Colonic mucosa (tissue), 4 donors: ENCODE measurements at places on chromosomes 5 and 9.

DNA sequence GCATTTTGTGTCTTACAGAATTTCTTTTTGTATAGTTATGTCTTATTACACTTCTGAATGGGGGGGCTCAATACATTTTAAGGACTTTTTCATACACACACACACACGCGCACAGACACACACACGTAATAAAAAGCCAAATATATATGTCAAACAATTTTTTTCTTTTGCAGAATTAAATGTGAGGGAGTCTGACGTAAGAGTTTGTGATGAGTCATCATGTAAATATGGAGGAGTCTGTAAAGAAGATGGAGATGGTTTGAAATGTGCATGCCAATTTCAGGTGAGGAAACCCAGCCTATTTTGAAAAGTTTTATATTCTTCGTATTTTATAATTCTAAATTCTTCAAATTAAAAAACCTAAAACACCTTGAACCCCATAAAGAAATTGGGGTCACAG lies 25.6 kb downstream of the TMEFF1 start:
- H3K36me3 ChIP-seq: no peaks in the 10 kb centered on the region
- H3K27me3 ChIP-seq: no peaks in the 10 kb centered on the region
- DNase-seq: no peak
- no peaks in the 10 kb centered on the region for H3K4me1 ChIP-seq
- no peak overlapping the region for H3K4me3 ChIP-seq

DNA sequence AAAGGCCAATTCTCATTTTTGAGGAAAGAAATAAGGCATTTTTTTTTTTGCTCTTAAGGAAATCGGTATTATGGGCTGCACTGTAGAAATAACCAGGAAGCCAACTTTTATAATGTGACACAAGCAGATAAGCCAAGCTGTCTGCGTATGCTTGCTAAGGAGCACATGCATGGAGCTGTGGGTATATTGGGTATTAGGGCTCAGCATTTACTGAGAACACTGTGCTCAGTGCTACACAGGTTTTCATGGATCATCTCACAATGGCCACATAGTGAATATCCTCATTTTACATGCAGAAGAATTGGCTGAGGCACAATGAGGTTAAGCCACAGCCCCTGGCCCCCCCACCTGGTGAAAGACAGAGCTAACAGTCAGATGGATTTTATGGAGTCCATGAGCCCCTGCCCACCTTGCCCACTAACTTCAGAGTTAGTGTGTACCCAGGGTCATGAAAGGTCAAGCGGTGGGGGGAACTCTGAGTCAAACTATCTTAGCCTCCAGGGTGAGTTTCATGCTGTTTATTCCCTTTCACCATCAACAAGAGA lies 204.8 kb downstream of the SPATA31A6 start:
- H3K27me3 ChIP-seq: no peaks in the 10 kb centered on the region
- no peaks in the 10 kb centered on the region for H3K4me1 ChIP-seq
- DNase-seq: no peak
- H3K4me3 ChIP-seq: no peak overlapping the region
- no peak overlapping the region for H3K27ac ChIP-seq
- H3K36me3 ChIP-seq: no peaks in the 10 kb centered on the region

DNA sequence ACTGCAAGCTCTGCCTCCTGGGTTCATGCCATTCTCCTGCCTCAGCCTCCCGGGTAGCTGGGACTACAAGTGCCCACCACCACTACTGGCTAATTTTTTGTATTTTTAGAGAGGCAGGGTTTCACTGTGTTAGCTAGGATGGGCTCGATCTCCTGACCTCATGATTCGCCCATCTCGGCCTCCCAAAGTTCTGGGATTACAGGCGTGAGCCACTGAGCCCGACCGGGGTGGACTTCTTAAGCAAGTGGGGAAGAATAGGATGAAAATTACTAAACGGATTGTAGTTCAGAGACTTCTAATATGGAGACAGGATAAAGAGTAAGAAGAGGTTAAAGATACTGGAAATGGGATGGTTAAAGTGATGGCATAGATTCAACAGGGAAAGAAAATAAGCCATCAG lies 132.3 kb upstream of the IRX2 start:
- no peak overlapping the region for H3K27ac ChIP-seq
- H3K36me3 ChIP-seq: no peaks in the 10 kb centered on the region
- no peaks in the 10 kb centered on the region for H3K27me3 ChIP-seq
- no peak overlapping the region for H3K4me3 ChIP-seq
- no peaks in the 10 kb centered on the region for H3K4me1 ChIP-seq

GRCh38 chr5:36418152-36418979 lies 116.7 kb upstream of the RANBP3L start:
- no peak overlapping the region for H3K4me3 ChIP-seq
- no peaks in the 10 kb centered on the region for H3K4me1 ChIP-seq
- no peaks in the 10 kb centered on the region for H3K36me3 ChIP-seq
- H3K27ac ChIP-seq: no peak overlapping the region

DNA sequence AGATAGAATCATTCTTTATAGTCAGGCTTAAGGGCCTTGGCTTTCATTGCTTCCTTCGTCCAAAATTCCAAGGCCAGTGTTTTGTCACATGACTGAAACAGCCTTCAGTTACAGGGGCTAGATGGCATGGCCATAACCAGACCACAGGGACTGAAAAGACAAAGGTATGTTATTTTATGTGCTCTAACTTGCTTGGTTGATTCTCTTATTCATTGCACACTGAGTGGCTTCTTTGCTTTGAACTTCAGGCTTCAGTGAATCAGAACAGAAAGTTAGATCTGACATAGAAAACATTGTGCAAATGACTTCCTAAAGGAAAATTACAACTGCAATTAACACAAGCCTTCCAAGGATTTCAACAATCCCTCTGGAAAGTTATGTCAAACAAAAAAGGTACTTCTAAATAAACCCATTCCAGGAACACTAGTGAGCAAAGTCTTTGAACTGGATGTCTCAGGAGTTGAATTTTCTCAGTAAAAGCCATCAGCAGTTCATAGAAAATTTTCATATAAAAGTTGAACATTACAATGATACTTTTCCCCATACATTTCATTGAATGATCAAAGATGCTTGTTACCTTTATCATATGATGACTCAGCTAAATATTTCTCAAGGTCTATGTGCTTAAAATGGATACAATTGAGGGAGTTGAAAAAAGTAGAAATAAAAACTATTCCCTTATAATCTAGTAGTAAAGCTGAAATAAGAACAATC lies 355.3 kb downstream of the TMEM232 start:
- H3K27me3 ChIP-seq: no peaks in the 10 kb centered on the region
- no peak overlapping the region for H3K4me3 ChIP-seq
- no peaks in the 10 kb centered on the region for H3K36me3 ChIP-seq
- no peak for DNase-seq
- H3K27ac ChIP-seq: no peak overlapping the region
- H3K4me1 ChIP-seq: no peaks in the 10 kb centered on the region

GRCh38 chr9:116933251-116933650 lies 246.1 kb downstream of the TRIM32 start:
- H3K4me3 ChIP-seq: no peak overlapping the region
- H3K36me3 ChIP-seq: no peaks in the 10 kb centered on the region
- H3K4me1 ChIP-seq: no peaks in the 10 kb centered on the region
- no peaks in the 10 kb centered on the region for H3K27me3 ChIP-seq
- no peak for DNase-seq

- DNase-seq: peak; percentile 15
- H3K27ac ChIP-seq: no peak within 1 kb of the TSS
- no peak within 1 kb of the TSS for H3K4me3 ChIP-seq
- peaks cover 18% of the 10 kb centered on the region for H3K27me3 ChIP-seq
- no peaks in the 10 kb centered on the region for H3K36me3 ChIP-seq
- H3K4me1 ChIP-seq: peaks cover 4% of the 10 kb centered on the region
Observed at GRCh38 chr5:132657676-132658380, at the start of gene IL13. Gene IL13 (plus strand): TSS chr5:132658173. CDS start chr5:132658187, 14 bp downstream.

DNA sequence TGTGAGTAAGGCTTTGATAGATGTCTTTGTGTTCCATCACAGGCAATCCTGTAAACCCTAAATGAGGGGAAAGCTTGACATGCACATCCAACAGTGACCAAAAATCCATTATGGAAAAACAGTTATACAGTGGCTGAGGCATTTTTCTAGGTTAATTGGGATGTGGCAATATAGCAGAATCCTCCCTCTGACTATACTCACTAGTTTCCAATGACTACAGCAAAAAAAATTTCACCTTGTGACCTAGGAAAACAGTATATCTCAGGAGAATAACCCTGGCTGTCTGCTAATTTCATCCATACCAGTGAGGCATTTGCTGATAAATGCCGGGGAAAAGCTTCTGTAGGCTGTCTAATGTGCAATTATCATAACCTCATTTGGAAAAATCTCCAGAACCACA lies 49.9 kb upstream of the SNCAIP start:
- no peak for DNase-seq
- H3K27ac ChIP-seq: no peak overlapping the region
- H3K27me3 ChIP-seq: no peaks in the 10 kb centered on the region
- H3K36me3 ChIP-seq: no peaks in the 10 kb centered on the region
